ENCODE measurements at places on chromosomes 2 and 18.

- peak; percentile 49 for DNase-seq
These were observed 662.6 kb upstream of the ACVR2A start for GRCh38 chr2:147182260-147182659.

DNA sequence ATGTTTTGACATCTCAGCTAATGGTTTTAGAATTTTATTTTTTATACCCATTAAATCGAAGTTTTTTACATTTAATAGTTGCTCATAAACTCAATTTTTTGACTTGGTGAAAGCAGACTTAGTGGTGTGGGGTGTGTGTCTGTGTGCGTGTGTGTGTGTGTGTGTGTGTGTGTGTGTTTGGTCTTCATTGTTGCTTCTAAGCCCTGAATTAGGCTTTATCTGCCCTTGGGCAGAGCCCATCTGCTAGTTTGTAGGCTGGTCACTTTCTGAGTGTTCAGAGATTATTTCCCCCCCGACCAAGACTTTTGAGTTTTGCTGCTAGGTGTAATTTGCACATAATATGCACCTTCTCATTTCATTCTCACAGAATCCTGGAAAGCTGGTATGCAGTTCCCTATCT, 14.3 kb downstream of the PAX3 start:
- no peak for DNase-seq

GRCh38 chr2:230798769-230799399, 65.9 kb upstream of the ITM2C start:
- DNase-seq, result no peak

- DNase-seq, result no peak
These were observed 18.0 kb downstream of the FBXO41 start for GRCh38 chr2:73266061-73266901.

- no peak for DNase-seq
These were observed 1572.1 kb upstream of the LRRTM1 start for GRCh38 chr2:81876624-81877023.

- no peak for DNase-seq
These were observed 90.9 kb downstream of the RNF144A start for GRCh38 chr2:7007846-7008741.

- DNase-seq, result no peak
These were observed 102.0 kb upstream of the CXCR4 start for GRCh38 chr2:136219963-136220362.

DNA sequence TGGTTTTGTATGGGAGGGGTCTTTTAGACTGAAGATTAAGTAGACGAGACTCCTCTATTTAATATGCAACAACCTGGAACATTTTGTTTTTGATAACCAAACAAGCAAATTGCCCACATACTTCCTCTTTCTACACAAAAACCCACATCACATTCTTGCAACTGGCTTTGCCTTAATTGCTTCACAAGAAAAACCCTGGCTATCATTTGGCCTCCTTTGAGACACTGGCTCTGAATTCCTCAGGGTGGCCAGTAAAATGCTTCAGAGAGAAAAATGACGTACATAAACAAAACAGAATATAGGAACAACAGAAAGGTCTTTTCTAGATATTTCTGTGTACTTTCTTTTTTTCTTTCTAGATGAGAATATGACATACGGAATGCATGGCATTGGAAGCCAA, 103.0 kb downstream of the TRIB2 start:
- DNase-seq, result no peak

DNA sequence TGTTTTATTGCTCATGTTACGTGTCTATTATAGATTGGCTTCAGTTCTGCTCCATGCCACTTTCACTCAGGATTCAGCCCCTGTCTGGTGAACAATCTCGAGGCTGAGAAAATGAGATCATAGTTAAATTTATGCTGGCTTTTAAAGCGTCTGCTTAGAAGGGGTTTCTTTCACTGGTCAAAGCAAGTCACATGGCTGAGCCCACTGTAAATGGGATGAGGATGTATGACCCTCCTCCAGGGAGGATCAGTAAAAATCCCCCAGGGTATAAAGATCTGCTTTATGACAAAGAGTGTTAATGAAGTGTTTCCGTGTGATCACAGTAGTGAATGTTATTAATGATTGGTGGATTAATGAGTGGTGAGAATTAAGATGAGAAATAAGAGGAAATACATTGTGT, 6.2 kb upstream of the PLCL1 start:
- DNase-seq, result no peak

- no peak for DNase-seq
These were observed 106.5 kb downstream of the PIGN start for GRCh38 chr18:62080172-62080900.

DNA sequence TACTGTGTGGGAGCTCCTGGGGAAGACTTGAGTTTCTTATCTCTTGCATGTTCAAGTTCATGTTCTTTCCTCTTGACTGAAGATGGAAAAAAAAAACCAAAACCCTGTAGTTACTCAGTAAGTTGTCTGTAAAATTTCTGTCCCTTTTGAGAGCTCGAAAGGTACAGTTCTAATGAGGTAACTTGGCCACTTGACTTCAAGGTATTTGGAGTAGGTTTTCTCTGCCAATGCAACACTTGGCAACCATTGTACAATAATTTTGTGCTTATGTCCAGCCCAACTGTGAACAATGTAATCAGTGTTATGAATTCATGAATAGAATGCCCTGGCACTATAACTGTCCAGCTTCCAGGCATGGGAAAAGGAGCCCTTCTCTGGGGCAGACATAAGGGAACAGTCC, 111.0 kb downstream of the LIPG start:
- DNase-seq, result no peak

DNA sequence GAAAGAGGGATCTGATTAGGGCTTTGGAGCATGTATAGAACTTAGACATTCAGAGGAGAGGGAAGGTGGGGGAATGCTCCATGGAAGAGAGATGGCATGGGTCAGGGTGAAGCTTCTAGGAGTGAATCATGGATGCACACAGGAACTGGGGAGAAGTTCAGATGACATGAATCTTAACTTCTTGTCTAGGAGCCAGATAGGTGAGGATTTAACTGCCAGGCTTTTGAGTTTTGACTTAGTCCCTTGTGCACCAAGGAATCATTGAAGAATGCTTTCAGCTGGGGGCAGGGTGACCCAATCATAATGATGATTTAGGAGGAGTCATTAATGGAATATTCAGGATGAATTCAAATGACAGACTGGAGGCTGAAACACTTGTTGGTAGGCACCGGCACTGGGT, 48.7 kb downstream of the ACYP2 start:
- DNase-seq, result no peak

- DNase-seq, result no peak
These were observed 150.2 kb downstream of the SRBD1 start for GRCh38 chr2:45460825-45461224.

DNA sequence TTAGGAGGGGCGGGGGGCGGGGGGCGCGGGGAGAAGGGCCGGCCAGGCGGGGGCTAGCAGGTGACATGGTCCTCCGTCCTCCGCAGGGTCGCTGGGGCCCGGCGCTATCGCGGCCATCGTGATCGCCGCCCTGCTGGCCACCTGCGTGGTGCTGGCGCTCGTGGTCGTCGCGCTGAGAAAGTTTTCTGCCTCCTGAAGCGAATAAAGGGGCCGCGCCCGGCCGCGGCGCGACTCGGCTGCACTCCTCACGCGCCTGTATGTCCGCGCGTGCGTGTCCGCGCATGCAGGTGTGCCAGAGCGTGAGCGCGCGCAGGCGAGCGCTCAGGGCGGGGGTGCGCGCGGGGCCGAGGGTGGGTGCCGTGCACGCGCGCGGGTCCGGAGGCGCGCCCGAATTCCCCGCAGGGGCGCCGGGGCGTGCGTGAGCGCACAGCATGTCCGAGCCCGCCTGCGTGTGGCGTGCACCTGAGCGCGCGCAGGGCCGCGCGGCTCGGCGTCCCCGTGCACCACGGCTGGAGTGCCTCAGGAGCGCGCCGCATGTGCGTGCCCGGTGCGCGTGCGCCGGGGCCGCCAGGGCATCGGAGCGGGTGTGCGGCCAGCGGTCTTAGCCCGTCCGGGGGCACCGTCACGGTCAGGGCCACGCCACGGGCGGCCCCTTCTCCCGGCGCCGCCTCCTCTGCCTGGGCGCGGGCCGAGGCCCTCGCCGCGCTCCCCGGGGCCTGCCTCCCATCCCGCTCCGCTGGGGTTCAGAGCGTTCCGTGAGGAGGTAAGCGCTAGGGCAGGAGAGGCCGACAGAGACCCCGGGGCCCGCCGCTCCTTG, 6.3 kb downstream of the SNORC start:
- DNase-seq, result no peak

DNA sequence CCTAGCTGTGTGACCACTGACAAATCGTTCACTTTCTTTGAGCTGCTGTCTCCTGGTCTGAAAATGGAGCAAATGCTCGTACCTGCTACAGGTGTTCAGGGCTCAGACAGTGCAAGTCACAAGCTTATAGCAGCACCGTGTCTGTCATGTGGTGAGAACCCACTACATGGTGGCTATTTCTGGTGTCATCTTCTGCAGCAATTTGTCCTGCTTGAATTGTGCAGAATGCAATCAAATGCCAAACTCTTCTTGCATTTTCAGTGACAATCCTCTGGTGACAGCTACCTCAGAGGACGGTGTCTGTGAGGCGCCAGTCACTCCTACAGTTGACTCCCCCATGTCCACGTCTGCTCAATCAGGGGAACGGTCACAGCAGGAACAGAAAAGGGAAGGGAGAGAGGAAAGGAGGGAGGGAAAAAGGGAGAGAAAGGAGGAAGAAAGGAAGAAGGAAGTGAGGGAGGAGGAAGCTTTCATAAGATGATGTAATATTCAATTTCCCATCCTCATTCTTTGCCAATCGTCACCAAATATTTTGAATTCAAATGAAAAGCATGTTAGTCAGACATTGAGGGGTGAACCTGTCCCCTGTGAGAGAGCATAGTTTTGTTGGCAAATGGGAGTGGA, 122.2 kb downstream of the BCL2 start:
- DNase-seq, result no peak

DNA sequence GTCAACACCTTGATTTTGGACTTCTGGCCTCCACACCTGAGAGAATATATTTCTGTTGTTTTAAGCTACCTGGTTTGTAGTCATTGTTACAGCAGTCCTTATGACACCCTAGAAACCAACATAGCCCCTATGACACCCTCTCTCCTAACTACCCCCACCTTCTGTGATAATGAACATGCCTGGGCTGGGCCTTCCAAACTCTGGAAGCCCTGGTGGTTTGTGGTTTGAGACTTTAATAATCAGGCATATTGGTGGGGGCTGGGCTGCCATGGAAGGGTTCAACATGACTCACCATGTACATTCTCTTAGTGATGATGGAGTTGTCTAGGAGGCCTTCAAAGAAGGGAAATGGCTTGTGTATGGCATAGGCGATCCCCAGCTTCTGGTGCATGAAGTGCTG, 3.3 kb downstream of the SP110 start:
- no peak for DNase-seq

GRCh38 chr2:221610255-221610654, 38.2 kb upstream of the EPHA4 start:
- no peak for DNase-seq

DNA sequence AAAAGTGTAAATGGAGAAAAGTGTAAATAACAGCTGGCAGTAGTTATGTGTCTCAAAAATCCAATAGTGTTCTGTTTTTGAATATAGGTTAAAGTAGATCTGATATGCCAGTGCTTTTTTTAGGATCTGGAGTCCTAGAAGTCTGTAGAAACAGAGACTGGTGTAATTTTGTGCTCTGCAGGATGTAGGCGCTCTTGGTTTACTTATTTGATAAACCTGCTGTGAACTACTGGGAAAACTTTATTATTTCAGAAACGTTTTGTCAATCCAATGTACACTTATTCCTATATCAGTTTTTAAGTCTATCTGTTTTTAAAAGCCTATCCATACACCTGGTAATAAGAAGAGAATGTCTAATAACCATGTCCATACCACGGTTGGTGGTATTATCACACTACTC, 530.8 kb upstream of the ZNF804A start:
- no peak for DNase-seq

- DNase-seq, result no peak
These were observed 237.2 kb downstream of the PRKCE start for GRCh38 chr2:45888641-45889040.

GRCh38 chr2:238475566-238475965, 48.8 kb downstream of the ASB1 start:
- DNase-seq, result no peak

DNA sequence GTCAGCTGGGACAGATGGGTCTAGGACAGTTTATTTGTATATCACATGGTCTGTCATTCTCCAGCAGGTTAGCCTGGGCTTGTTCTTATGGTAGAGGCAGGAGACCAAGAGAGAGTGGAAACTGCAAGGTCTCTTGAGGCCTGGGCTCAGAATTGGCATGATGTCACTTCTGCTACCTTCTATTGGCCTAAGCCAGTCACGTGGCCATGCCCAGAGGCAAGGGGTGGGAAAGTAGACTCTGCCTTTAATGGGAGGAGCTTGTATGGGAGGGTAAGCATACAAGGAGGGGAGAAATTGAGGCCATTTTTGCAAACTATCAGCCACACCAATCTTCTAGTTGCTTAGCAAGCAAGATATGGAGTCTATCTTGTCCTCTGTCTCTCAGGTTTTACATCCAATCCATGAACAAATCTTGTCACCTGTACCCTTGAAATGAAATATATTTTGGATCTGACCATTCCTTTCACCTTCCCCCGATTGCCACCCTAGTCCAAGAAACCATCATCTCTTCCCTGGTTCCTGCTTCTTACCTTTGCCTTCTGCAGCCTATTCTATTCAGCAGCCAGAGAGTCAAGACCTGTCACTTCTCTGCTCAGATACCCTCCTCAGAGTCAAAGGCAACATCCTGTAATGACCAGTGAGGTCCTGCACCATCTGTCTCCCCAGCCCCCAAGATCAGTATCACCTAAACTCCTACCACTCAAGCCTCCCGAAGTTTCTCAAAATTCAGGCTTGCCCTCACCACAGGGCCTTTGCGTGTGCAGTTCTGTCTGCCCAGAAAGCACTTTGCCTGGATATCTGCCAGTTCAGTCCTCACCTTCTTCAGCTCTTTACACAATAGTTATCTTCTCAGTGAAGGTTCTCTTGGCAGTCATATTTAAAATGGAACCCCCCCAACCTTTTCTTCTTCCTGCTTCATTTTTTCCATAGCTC, 240.0 kb downstream of the LOXHD1 start:
- DNase-seq, result no peak

- DNase-seq, result no peak
These were observed 2.0 kb upstream of the BOLA3 start for GRCh38 chr2:74149570-74150319.

- DNase-seq, result no peak
These were observed 170.3 kb downstream of the GFPT1 start for GRCh38 chr2:69216535-69217332.

- DNase-seq, result no peak
These were observed 85.5 kb downstream of the HDAC4 start for GRCh38 chr2:239315308-239315707.

Measured in activated effector memory CD4-positive, alpha-beta T cell treated with Interleukin-2 at 50 U/mL for 16 hours (primary cell).